ENCODE measurements at places on chromosomes 1 and 21.

- DNase-seq, result peak; percentile 48
These were observed 9.6 kb downstream of the SMYD2 start for GRCh38 chr1:214290424-214291037.

GRCh38 chr1:59025898-59026426, 242.1 kb upstream of the JUN start:
- DNase-seq, result no peak

GRCh38 chr1:48182439-48182838, 40.1 kb upstream of the SLC5A9 start:
- DNase-seq, result no peak

DNA sequence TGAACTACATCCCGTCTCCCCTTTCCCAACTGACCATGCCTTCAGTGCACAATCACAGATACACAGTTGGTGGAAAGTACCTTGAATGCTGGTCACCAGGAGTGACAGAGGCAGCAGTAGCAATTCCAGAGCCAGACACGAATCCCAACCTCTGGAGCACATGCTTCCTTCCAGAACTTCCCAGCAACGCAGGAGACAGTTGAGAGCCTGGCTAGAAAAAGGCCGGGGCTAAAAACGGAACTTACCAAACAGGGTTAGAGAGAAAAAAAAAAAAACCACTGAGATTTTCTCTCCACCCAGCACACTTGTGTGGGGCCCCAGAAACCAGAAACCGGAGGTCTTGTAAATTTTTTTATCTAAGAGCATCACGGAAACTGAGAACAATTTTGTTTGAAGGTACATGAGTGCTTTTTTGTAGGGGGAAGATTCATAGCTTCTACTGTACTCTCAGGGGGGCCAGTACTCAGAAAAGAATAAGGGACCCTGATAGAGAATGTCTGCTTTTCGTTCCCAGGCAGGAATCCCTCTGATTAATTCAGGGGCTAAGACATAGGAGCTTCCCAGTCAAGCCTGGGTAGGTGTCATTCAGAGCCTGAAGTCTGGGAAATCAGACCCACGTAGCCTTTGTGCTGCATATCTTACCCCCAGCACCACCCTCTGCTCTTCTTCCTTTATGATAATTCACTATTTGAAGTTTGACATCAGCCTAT, at the start of gene CD48:
TSS of gene CD48 (minus strand) at position 221 of the 710 bp plus-strand sequence. CDS start at position 162, 59 bp downstream.
- no peak for DNase-seq

- no peak for DNase-seq
These were observed 6.8 kb downstream of the TMEM9 start for GRCh38 chr1:201147396-201148015.

DNA sequence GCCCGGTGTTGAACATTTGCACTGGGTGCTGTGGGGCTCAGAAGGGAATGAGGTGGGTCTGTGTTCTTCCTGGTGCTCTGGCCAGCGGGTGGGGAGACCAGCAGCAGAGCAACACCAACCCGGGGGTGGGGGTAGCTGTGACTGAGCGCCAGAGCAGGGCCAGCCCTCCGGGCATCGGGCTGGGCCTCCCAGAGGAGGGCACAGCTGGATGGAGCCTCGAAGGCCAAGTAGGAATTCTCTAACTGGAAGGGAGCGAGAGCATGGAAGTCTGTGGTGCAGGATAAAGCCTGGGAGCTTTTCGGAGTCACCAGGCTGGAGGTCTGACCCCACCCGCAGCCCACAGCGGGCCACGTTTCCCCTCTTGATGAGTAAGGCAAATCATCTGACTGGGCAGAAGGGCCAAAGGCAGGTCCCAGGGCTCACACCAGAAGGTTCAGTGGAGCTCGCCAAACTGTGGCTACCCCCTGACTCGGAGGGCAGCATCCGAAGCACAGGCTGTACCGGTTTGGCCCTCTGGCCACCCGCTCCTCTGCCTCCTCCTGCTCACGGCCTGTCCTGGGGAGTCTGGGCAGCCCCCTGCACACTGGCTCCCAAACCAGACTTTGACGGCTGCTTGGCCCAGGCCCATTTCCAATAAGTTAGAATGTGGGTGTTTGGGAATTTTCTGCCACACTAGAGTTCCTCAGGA, 18.8 kb downstream of the SLC1A7 start:
- DNase-seq, result peak; percentile 61

GRCh38 chr21:33259428-33259827, 6.7 kb upstream of the IL10RB start:
- peak; percentile 21 for DNase-seq

DNA sequence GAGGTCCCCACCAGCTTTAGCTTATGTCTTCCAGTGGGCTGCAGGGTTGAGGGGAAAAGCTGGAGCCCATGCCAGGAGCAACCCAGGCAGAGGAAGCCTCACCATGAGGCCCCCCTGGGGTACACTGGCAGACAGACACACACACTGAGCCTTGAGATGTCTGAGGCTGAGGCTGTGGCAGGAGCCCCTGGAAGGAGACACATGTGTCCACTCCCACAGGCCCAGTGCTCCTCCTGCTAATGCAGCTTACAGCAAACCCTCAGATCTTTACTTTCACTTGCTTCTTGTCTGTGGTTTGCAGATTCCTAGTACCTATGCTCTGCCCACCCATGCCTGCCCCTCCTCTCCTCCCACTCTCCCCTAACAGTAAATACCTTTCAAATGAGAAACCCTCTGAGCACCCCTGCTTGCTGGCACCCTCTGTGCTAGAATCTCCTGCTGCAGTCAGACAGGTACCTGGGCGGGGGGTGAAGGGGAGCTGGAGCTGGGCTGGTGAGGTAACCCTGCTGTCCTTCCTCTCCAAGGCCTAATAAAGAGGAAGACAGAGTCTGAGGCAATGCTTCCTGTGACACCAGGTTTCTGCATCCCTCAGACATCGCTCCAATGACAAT, 63.4 kb upstream of the NEK2 start:
- DNase-seq, result no peak

DNA sequence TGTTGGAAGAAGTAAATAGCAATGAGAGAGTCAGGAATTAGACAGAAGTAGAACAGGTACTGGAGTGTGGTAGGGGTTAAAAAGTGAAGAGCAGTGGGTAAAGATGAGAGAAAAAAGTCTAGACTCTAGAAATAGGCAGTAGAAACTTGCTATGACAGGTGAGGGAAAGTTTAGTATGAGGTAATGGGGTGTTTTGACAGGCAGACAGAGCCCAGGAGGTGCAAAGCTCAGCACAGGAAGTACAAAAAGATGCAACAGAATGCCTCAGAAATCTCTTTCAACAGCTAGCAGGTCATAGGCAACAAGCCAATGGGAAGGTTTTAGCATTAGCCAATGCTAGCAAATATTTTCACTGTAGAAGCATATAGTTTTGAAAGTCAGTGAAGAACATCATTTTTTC, 319.1 kb upstream of the SGIP1 start:
- DNase-seq, result no peak

DNA sequence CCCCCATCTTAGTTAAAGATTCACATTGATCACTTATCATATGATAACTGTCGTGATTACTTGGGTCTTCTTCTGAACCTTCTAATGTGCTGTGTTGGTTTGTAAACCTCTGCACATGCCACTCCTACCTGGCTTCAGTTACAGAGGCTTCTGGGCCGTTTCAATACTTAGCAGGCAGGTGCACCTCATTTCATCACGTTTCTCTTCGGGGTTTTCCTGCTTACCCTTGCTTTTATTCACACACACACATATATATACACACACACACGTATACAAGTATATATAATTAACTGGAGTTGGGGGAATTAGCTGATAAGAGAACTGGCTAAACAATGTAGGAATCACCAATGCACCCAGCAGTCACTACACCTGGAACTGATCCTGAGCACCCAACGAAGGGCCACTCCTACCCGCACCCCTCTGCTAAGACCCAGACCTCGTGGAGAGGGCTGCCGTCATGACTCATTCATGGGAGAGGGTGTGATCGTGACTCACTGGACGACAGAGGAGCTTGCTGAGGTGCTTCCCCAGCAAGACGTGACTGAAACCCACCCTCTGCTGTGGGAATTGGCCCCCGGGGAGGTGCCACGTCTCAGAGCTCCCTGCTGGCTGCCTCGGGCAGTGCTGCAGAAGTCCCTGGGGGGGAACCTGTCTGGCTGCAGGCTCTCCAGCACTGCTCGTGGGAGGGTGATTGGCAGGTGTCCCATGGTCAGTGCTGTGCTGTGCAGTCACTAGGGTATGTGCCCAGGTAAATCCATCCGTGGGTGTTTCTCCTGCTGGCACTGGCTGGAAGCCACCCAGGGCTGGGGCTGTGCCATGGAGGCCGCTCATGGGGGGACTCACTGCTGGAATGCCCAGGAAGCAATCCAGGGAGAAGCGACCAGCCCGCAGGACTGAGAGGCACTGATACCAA, 166.6 kb downstream of the DYRK1A start:
- DNase-seq, result peak; percentile 46

DNA sequence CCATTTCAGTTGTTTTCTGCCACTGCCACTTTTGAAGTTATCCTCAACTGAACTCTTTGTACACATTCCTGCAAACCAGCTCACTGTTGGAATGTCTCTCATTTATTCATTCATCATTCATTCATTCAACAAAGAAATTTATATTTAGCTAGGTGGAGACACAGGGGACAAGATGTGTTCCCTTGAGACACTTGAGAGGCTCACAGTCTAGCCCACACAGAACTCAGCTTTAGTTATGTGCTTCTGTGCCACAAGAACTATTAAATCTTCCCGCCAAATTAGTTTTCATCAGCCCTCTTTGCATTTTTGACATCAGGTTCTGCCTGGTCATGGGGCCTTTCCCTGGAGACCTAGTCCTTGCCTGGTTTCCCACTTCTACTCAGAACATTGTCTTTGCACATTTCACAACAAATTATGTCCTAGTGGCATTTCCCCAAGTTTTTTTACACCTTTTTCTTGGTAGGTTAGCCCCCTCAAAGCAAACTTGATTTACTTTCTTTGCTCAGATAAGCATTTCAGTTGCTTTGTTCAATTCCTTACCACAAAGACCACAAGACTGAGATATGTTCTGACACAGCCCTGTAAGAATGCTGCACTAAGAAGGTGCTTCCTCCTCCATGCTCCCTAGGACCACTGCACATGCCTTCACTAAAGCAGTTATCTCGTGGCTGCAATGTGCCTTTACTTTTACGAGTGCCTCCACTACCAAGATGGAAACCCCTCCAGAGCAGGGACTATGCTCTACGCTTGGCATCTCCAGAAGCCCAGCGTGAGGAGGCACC, 31.0 kb downstream of the ILDR2 start:
- peak; percentile 34 for DNase-seq

DNA sequence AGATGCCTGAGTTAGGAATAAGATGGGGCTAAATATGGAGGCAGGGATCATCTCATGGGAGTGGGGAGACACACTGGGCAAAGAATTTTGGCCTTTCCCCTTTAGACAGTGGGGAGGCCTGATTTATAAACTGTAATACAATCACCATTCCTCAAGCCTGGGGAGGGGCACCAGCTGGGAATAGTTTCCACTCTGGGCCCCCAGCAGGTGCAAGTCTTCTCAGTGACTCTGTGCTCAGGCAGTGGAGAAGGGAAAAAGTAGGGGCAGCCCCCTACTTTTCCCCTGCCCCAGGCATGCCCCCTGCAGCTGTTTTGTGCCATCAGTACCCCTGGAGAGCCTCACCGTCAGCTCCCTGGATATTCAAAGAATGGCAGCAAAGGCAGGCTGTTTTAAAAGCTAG, 19.1 kb downstream of the COA7 start:
- DNase-seq, result no peak

DNA sequence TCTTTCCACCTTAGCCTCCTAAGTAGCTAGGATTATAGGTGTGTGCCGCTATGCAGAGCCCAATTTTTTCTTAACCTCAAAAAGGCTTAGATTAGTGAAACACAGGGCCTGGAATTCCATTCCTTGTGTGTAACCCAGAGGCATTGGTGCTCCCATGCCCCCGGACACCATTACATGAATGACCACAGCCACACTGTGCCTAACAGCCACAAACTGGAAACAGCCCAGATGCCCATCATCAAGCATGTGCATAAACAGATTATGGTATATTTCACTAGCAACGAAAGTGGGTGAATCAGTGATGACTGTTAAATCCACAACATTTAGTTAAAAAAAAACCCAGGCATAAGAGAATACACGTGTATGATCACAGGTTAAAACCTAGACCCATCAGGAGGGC, 24.4 kb downstream of the ADAM30 start:
- peak; percentile 25 for DNase-seq

GRCh38 chr1:232367293-232367692, 262.6 kb downstream of the SIPA1L2 start:
- no peak for DNase-seq

DNA sequence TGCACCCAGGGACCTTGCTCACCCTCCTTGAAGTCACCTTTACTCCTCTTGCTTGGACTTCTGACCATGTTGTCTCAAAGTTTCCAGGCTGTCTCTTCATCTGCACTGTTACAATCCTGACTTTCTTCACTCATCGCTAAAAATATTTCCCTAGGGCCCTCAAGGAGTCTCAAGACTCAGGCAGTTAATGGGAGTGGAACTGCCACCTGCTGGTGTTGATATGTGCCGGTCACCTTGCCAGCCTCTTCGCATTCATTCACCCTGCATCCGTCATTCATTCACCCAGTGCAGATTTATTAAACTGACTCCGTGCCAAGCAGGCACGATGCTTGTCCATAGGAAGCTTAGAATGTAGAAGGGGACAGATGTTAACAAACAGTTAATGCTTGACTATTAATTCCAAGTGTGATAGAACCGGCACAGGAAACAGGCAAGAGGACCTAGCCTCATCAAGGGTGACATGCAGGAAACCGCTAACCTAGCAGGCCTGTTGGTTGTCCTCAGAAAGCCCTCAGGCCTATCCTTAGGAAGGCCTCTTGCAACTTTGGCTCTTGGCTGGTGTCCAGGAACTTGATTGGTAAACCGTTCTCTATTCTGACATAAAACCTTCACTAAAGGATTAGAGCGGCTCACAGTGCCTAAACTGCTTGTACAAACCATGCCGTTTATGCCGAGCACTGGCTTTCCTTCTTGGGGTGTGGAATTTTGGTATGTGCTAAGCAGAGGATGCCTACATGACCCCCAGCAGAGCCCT, 342.2 kb downstream of the CAMTA1 start:
- DNase-seq, result peak; percentile 32

- no peak for DNase-seq
These were observed 479.9 kb upstream of the PLXNA2 start for GRCh38 chr1:208724079-208724478.

- peak; percentile 4 for DNase-seq
These were observed 43.3 kb downstream of the GPR88 start for GRCh38 chr1:100581096-100581705.

- DNase-seq, result peak; percentile 75
These were observed 10.1 kb upstream of the GNG12 start for GRCh38 chr1:67843331-67843730.

DNA sequence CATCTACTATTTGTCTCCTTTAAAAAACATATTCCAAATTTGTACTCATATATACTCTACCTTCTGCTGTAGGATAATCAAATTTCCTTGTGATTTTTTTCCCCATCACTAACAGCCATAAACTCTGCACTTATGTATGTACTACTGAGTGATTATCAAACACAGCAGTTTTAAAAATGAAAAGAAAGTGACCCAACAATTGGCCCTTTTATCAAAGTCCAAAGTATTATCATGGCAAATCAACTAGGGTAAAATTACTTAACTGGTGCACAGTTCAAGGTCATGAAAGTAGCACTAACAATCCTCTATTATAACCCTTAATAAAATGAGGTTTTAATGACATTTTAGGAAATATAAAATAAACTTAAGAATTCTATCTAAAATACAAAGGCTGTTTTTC, 11.6 kb downstream of the ANGPTL3 start:
- DNase-seq, result no peak

GRCh38 chr1:36771660-36772284, 262.5 kb downstream of the GRIK3 start:
- DNase-seq, result no peak
